C1 segment of cervical spinal cord (tissue), 14 donors: ENCODE measurements at places on chromosomes 1 and 21.

DNA sequence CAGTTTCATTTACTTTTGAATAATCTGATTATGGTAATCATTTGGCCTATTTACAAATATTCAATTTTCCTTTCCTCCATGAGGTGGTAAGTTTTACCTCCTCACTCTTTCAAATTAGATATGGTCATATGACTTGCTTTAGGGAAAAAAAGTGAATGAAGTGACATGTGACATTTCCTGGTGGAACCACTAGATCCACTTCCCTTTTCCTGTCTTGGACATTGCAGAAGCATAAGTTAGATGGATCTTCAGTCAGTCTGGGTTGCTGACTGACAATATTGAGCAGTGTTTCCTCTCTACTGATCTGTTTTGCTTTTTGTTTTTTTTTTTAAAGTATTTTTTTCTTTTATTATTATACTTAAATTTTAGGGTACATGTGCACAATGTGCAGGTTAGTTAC is 481.1 kb upstream of the PTBP2 start:
- no peak for DNase-seq

DNA sequence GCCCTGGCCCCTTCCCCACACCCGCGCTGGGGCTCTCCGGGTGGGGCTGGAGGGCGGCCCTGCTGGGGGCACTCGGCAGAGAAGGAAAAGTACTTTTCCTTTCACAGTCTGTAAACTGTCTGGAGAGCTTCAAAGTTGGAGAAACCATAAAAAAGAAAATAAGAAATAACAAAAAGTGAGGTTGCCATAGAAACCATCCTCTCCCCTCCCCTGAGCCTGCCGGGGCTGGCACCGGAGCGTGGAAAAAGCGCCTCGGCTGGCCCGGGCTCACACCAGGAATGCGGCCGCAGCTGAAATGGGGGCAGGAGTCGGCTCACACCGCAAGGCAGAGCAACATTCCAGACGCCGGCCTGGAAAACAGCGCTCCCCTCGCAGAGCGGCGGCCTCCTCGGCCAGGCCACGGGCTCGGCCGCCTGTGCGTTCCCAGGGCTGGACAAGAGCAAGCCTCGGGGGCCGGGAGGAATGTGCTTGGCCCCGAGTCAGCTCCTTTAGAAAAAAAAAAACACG is 69.2 kb downstream of the MORN1 start:
- peak; percentile 75 for DNase-seq

DNA sequence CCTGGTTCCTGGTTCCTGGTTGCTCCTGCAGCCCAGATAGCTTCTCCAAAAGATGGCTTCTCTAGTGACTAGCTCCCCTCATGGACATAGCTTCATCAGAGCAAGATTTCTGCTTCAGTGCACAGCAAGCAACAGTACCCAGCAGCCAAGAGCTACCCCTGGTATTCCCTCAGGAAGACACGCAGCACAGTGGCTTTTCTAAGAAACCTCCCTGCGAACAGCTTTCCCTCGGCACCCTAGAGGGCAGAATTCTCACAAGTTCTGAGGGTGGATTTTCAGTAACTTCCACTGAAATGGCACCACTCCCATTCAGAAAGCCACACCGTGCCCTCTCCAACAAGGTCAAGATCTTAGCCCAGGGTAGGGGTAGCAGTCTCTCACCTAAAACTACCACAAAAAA is 128.2 kb downstream of the EIF4G3 start:
- no peak for DNase-seq

DNA sequence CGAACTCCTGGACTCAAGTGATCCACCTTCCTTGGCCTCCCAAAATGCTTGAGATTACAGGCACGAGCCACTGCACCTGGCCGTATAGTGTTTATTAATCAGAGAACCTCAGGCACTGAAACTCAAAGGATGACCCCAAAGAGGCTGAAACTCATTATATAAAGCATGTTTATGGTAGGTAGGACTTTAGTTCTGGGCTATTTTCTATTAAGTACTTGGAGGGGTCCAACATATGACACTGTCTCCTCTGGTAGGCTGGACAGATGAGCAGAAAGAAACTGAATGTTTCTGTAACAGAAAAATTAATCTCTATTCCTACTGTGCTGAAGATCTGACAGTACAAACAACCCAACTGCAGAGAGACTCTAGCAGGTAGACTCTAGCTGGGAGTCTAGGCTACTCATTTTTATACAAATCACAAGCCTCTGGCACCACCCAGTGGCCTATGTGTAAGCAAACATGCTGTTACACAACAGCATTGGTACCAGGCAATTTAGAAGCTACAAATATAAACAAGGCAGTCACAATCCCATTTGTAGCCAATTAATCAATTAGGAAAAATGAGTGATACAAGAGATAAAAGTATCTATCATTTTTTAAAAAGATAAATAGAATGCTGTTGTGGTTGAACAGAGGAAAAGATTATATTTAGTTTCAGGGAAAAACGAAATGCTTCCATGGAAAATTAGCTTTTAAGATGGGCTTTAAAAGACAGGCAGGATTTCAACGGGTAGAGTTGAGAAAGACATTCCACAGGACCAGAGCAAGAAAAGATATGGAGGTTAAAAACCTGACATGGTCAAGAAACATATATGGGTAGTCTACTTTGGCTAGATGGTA is 10.4 kb downstream of the DCAF8 start:
- peak; percentile 36 for DNase-seq

GRCh38 chr1:241518476-241519307 is 863 bp downstream of the FH start:
- DNase-seq, result peak; percentile 52

- no peak for DNase-seq
Measured at GRCh38 chr1:1325288-1326074, 879 bp downstream of the CPTP start.

- DNase-seq, result no peak
Measured at GRCh38 chr1:14659913-14660312, 61.4 kb downstream of the KAZN start.

GRCh38 chr1:1033009-1033587 is 13.2 kb downstream of the AGRN start:
- peak; percentile 20 for DNase-seq

GRCh38 chr1:187051618-187052232 is 223.0 kb downstream of the PLA2G4A start:
- DNase-seq, result peak; percentile 50

GRCh38 chr1:234768171-234768568 is 158.2 kb upstream of the IRF2BP2 start:
- no peak for DNase-seq

- DNase-seq, result no peak
Measured at GRCh38 chr1:39761016-39761415, 10.1 kb downstream of the OXCT2 start.

DNA sequence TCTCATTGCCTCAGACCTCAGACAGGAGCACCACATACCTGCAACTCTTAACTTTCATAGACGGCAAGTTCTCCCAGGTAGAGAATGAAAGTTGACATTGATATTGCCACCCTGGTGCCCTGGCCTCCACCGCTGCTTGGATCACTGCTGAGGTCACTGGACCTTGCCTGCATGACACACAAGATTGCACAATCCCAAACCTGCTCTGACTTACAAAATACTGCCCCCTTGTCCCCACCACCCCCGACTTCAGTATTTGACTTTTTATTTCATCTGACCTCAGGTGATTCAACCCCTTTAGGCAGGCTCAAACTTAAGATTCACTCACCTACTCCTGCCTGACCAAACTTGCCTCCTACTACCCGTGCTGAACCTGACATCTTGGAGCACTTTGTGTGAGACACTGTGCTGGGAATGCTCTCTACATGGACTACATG is 43.1 kb upstream of the S1PR1 start:
- no peak for DNase-seq

- DNase-seq, result no peak
Measured at GRCh38 chr1:170274131-170274501, 128.4 kb downstream of the NTMT2 start.

DNA sequence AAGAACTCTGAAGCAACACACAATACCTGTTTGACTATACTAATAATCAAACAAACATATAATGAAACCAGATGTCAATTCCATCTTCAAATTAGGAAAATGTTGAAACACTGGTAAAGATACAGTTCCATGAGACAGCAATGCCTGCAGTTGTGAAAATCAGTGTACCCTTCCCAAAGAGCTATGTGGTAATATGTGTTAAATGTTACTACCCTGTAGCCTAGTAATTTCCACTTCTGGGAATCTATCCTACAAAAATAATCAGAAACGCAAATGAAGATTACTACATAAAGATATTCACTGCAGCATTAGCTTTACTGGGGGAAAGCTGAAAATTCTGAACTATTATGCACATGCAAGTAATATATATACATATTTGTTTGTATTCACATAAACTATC is 16.9 kb downstream of the GLIS1 start:
- DNase-seq, result no peak

GRCh38 chr1:201533836-201534235 is 5.1 kb upstream of the NAV1 start:
- DNase-seq, result no peak

DNA sequence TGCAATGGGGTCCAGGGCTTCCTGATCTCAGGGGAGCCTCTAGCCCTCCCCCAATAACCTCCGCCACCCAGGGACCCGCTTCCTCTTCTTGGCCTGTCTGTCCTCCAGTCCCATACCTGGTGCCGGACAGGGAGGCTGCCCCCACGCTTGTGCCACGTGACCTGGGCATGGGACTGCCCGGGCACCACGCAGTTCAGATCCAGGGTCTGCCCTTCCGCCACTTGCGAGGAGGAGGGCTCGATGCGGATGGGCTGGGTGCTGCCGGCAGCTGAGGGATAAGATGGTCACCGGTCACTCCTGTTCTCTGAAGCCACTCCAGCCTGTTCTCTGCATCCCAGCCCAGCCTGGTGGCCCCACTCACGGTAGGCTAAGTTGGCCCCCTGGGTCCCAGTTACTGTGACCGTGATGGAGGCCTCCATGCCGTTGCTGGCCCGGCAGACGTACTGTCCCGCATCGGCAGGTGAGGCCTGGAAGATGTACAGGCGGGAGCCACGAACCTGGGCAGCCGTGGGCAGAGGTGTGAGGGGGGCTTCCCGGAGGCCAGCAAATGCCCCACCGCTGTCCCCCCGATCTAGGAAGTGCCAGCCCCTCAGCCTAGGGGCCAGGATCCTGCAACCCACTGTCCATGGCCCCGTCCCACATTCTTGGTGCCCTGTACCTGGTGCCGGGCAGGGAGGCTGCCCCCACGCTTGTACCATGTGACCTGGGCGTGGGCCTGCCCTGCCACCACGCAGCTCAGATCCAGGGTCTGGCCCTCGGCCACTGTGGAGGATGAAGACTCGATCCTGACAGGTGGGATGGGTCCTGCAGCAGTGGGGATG is 39.6 kb downstream of the LDLRAD2 start:
- DNase-seq, result no peak

DNA sequence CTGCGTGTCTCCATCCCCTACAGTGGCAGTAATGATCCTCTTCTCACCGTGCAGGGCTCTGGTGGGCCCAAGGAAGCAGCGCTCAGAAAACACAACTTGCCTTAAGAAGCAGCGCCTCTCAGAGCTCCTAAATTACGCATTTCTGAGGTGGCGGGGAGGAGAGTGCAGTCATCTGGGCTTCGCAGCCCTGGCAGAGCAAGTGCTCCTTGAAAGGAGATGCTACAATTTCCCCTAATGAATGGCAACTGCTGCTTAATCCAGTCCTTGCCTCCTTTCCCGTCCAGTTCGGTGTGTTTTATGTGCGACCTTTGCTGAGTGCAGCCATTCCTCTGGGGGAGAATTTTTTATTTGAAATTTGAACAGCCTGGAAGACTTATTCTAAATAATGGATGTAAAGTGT is 287.3 kb downstream of the PTPRU start:
- DNase-seq, result no peak

DNA sequence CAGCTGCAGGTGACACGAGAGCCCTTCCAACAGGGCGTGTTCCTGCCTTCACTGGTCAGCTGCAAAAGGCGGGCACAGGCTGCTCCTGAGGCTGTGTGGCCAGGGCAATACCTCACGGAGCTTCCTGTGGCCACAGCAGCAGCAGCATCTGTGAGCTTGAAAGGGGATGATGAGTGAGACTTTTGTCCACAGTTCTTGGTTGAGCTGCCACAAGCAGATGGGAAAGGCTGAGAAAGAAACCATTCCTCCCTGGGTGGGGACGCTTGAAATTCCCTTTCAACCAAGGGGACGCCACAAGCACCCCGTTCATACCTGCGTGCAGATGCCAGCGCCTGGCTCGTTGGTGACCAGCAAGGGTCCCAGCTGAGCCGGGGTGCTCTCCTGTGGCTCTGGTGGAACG is 37.6 kb downstream of the B3GALT5 start:
- DNase-seq, result no peak

- DNase-seq, result no peak
Measured at GRCh38 chr1:41963636-41964035, 44.9 kb upstream of the HIVEP3 start.

- DNase-seq, result no peak
Measured at GRCh38 chr1:232186931-232187330, 443.0 kb downstream of the SIPA1L2 start.

DNA sequence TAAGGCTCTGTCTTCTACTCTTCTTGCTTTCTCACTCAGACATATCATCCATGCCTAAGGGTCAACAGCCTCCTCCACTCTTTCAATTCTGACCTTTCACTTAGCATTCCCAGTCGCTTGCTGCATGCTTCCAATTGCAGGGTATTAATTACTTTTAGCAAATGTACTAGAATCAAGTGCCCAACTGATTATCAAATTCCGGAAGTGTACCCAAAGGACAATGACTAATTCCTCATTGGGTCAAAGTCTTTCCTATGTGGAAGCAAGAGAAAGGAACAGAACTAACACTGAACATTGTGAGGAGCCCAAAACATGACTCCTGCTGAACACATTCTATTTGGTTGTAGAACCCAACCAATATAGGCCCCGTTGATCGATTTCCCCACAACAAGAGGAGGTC is 101.8 kb downstream of the APP start:
- no peak for DNase-seq

DNA sequence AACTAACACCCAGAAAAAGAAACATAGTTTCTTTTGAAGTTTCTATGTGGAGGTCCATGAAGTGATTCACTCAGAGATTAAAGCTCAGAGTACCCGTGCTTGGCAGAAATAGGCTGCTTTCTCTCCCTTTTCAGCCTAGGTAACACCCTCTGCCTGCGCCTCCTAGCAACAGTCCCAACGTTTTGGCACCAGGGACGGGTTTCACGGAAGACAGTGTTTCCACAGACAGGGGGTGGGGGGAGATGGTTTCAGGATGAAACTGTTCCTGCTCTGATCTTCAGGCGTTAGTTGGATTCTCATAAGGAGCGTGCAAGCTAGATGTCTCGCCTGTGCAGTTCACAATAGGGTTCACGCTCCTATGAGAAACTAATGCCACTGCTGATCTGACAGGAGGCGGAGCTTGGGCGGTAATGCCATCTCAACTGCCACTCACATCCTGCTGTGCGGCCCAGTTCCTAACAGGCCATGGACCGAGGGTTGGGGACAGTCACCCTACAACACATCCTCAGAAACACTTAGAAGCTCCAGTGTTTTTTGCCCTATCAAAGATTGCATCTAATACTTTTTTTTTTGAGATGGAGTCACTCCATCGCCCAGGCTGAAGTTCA is 53.2 kb downstream of the CHML start:
- DNase-seq, result no peak

GRCh38 chr1:196376630-196377328 is 231.5 kb downstream of the KCNT2 start:
- no peak for DNase-seq

- DNase-seq, result no peak
Measured at GRCh38 chr1:5680600-5680999, 311.6 kb downstream of the NPHP4 start.
